ENCODE measurements at places on chromosomes 1 and 21.

- DNase-seq, result no peak
Observed at GRCh38 chr1:9279172-9279840, 13.4 kb upstream of the SPSB1 start.

- DNase-seq, result no peak
Observed at GRCh38 chr1:200564319-200564718, 56.2 kb downstream of the KIF14 start.

DNA sequence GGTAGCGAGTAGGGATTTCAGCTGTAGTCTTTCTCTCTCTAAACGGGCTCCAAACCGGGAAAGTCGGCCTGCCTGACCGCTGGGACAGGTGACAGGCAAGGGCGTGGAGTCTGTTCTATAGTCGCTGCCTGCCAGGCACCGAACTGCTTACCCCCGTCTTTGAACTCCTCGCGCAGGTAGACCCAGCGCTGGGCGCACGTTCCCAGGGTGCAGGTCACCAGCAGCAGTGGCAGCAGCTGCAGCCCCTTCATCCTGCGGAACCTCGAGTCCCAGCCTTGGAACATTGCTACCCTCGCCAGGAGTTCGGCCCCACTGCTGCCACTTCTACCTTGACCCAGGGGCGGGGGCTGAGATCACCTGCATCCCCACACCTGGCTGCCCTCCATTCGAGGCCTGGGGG is 22.2 kb upstream of the OSBPL9 start:
- DNase-seq, result no peak

- DNase-seq, result no peak
Observed at GRCh38 chr1:173126421-173126820, 75.7 kb upstream of the TNFSF18 start.

Data from stimulated activated CD4-positive, alpha-beta T cell treated with anti-CD3 and anti-CD28 coated beads, Interleukin-1b, Interleukin-23, amount 100 ng/mL, for 24 hours (primary cell).